ENCODE measurements at places on chromosomes 2 and 18.
A peak's percentile ranks its signal among the peaks of the same experiment; 100 is the strongest.

- no peak for DNase-seq
Observed at GRCh38 chr2:238667639-238668038, 180.2 kb upstream of the TWIST2 start.

DNA sequence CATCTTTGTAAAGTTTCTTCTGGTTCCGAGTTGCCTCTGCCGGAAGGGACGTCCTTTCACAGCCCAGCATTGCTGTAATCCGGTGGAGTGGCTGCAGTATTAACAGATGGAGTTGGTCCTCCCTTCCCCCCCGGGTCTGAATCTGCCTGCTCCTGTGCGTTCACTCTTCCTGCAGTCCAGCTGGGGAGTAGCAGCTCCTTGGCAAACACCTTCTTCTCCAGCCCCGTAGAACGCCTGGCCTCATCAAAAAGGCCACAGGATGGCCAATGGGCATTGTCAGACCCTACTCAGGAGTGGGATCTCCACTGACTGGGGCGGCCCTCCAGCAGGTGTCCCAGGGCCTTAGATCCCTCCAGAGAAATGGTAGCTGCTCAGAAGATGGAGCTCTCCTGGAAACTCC is 234.0 kb downstream of the FAM210A start:
- no peak for DNase-seq

DNA sequence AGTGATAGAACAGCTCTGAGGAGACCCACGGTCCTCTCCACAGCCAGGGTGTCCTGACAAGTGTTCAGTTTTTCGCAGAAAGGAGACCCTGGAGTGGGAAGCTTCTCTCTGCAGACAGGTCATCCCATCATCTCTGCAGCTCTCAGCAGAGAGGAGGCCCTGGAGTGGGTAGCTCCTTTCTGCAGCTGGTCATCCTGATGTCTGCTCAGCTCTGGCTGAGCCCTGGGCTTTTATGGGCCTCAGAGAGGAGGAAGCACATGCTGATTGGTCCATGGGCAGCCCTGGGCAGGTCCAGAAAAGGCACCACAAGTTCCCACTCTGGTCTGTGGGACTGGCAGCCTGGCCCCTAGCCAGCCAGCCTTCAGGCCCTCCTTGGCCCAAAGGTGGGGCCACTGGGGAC is 72.3 kb upstream of the ST3GAL5 start:
- DNase-seq, result no peak

DNA sequence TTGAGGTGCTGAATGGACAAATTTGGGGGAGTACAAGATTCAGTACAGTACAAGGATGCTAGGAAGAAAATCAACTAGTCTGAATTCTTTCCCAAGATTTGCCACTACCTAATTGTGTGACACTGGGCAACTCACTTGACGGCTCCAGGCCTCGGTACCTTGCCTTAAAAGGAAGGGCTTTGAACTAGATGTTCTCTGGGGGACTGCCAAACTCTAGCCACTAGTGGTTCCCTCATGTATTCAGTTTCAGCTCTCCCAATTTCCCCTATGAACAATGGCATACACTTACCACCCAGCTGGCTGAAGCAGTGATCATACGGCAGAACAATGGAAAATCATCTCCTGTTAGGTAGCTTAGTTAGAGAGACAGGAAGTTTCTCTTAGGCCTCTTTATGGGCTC is 73.4 kb downstream of the VWC2L start:
- DNase-seq, result no peak

DNA sequence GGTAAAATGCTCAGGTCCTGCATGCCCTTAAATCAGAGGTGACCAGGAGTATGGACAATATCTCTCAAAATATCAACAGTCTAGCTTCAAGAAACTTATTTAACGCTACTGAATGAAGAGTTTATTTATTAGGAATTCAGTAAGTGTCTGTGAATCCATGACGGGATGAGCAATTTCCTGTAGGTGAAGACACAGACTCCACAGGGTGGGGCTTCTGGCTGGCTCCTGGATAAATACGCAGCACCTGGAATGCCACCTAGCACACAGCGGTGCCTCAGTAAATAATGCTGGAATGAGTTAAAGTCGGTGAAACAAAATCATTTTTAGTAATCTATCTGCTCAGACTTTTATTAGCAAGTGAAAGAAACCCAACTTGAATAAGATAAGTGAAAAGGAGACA is 29.4 kb upstream of the MBP start:
- DNase-seq, result no peak

DNA sequence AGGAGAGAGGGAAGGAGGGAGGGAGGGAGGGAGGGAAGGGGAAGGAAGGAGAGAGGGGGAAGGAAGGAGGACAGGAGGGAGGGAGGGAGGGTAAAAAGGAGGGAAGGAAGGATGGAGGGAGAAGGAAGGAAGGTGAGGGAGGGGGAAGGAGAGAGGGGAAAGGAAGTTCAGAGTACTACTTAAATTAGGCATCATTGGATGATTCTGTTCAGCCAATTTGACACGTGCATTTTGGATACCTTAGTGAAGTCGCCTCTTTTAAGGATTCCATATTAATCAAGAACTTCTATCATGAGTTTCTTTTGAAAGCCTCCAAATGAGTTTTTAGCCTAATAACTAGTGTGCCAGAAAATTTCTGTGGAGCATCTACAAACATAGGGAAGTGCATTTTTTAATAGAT is 62.9 kb downstream of the FEZ2 start:
- no peak for DNase-seq

DNA sequence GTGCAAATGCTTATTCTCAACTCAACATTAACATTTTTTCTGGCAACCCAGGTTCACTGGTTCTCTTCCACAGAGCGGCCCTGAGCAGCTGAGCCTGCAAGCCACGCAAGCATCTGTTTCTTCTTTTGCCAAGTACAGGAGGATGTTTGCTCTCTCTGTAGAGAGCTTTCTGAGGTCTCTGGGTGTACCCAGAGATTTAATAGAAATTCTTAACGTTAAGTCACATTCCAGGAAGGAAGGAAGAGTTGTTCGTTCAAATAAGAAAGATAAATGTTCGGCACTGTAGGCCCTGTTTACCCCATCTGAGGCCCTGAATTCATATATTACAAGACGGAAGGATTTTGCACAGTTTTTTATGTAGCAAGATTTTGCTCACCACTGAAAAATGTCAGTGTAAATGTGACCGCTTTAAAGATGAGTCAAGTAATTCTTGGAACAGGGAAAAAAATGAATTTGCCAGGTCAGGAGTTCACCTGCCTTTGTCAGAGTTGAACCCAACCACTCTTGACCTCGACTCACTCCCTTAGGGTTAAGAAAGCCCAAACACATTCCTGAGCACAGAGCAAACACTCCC is 30.1 kb downstream of the KCTD18 start:
- peak; percentile 8 for DNase-seq

GRCh38 chr18:38551881-38552280 is 986.3 kb upstream of the CELF4 start:
- DNase-seq, result no peak

DNA sequence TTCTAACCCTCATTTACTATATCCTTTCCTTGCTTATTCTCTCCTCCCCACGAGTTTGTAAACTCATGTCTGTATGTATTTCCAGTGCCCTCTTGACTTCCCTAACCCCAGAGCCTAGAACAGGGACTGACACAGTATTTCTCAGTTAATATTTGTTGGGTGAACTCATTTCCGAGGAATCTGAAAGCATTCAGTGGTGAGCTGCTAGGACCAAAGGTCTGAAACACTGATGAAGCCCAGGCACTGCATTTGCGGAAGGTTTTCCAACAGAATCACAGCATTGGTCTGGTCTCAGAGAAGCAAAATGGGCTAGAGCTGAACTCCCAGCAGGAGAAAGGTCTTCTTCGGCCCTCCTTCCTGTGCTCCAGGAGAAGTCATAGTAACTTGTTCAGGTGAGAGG is 56.8 kb downstream of the SOX11 start:
- peak; percentile 83 for DNase-seq
